Peyer's patch (tissue), 4 donors: ENCODE measurements at places on chromosomes 11 and 22.

GRCh38 chr11:33259869-33260268 lies 2.7 kb downstream of the HIPK3 start:
- DNase-seq: no peak

GRCh38 chr11:10979529-10979928 lies 121.7 kb upstream of the ZBED5 start:
- DNase-seq: no peak

- no peak for DNase-seq
Measured at GRCh38 chr11:109140426-109140825, 281.6 kb upstream of the C11orf87 start.

DNA sequence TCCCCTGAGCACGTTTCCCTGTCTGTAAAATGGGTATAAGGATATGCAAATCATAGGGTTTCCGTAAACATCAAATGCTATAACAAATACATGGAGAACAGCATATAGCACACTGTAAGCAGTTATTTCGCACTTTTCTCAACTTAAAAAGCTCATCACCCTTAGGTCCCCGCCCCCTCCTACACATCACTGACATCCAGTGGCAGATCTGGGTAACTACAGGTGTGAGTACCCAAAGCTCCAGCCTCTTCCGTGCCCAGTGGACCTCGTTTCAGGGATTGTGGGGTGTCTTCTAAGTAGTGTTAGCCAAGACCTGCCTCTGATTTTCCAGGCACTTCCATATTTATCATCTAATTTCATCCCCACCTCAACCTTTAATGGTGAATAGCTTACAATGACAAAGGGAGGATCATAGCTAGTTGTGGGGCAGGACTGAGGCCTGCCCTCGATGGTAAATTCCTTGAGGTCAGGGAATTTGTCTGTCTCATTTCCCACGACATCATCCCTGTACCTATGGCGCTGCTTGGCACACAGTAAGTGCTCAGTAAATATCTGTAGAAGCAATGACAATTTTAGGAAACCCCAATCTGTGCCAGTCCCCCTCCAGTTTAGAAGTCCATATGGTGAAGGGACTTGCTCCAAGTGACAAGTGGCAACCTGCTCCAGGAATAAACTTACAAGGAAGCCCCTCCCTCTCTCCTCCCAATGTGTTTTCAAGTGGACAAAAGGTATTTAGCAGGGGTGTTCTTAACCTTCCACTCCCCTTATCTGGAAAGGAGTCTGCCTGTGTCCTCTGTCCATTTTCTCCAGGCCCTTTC lies 340.5 kb downstream of the TENM4 start:
- no peak for DNase-seq

- no peak for DNase-seq
Measured at GRCh38 chr22:24325105-24325757, 54.6 kb downstream of the SPECC1L start.

GRCh38 chr11:129996113-129996870 lies 6.3 kb downstream of the PRDM10 start:
- DNase-seq: no peak

DNA sequence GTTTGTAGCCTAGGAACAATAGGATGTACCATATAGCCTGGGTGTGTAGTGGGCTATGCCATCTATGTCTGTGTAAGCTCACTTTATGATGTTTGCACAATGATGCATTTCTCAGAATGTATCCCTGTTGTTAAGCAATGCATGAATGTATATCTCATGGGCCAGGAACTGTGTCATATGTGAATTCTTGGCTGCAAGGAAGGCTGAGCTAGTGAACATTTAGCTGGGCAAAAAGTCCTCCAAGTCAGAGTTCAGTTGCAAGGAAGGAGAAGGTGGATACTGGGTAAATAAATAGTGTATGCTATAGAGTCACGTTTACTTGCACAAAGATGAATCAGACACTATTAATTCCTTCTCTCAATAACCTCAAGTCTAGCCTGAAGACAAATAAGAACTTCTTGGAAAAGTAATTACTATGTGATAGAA lies 136.1 kb downstream of the EHF start:
- no peak for DNase-seq

DNA sequence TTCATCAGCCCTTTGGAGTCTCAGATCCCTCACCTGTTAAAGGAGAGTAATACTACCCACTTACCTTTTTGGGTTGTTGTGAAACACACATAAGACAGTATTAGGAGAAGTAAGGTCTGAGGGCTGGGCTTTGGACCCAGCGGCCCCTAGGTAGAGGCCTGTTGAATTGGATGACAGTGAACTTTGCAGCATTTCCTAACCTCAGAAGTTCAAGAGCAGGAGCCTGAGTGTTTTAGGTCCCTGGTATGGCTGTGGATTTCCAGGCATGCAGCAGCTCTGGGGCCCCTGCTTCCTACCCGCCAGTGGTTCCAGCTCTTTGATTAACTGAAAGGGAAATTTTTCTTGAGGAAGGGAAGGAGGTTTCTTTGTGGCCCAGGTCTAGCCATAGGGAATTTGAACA lies 58.9 kb downstream of the TEAD1 start:
- no peak for DNase-seq

DNA sequence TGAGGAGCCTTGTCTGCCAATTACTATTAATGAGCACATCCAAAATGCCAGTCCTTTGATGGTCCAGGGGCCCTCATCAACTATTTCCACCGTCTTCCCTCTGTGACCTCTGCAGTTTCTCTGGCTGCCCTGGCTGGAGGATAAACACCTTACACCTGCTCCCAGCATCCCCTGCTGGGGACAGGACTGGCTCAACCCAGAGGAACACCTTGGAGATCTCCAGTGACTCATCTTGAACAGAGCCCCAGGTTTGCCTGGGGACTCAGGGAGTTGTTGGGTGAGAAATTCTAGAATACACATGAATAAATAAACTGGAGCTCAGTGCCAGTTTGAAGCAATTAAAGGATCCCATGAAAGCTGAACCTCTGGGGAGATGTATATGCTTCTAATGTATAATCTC lies 24.0 kb upstream of the ELF5 start:
- no peak for DNase-seq

GRCh38 chr11:32723332-32723731 lies 71.1 kb downstream of the CCDC73 start:
- no peak for DNase-seq

DNA sequence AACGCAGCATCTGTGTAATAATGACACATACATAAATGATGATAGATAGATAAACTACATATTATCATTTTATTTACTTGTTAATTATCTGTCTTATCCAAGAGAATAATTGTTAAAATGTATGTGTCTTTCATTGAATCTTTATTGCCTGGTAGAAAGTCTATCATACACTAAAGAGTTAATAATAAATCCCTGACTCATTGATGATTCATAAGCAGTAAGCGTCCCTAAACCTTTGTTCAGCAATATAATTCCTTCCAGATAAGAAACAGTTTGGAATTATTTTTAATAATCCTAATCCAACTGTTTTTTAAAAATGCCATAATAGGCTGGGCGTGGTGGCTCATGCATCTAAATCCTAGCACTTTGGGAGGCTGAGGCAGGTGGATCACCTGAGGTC lies 655.6 kb upstream of the CNTN5 start:
- DNase-seq: no peak

GRCh38 chr11:70570693-70571395 lies 172.5 kb downstream of the CTTN start:
- no peak for DNase-seq

GRCh38 chr11:111099028-111099713 lies 146.4 kb upstream of the POU2AF2 start:
- no peak for DNase-seq

DNA sequence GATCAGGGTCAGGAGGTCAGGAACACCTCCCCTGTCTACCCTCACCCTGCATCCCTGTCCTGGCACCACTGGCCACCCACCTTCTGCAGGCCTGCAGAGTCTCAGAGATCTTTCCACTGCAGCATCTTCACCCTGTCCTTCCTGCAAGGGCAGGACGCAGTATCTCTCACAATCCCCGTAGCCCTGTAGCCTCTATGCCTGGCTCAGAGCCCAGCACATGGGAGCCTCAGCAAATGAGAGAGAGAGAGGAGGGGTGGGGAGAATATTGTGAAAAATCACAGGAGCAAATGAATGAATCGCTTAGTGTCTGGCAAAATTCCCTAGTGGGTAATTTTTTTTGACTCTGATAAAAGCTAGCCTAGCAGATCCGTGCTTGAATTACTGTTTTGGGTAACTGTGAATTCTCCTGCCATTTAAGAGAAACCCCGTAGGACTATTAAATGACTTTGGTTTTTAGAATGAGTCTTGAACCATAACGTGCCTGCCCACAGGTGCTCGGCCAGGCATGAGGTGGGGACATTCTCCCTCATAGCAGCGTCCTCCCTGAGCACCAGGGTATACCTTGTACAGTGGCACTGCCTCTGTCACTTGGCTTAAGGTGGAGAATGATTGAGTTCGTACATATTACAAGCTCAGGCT lies 91.5 kb downstream of the MORC2 start:
- DNase-seq: no peak

GRCh38 chr22:37462983-37463382 lies 23.2 kb downstream of the MFNG start:
- DNase-seq: no peak

DNA sequence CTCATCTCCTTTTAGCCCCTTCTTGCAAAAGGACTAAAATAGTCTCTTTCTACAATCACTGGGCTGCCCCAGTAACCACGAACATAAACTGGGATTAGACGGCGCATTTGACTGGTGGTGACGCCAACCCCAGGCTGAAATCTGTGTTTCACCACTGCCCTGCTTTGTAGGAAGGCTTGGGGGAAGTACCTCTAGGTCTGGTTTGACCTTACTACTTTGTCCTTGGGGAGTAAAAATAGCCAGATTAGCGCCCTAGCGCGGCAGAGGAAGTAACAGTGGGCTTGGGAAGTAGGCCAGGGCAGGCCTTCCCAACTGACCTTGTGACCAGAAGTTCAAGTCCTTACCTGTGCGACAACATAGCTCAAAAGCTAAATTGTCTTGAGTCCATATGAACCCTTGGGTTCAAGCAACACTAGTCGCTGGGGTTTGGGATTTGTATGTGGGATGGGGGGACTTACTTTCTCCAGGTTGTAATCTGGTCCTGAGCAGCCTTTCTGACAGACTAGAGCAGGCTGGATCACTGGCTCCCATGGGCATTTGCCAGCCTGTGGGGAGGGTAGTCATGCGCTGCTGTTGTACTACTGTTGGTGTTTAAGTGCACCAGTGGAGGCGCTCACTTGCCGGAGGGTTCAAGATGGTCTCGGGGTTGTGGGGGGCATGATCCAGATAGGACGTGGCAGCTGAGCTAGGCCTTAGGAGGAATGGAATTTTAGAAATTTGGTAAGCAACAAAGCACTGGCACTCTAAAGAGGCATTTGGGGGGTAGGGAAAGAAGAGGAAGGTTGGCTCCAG lies 953 bp upstream of the PACS1 start:
- no peak for DNase-seq

- no peak for DNase-seq
Measured at GRCh38 chr11:25449091-25449490, 882.8 kb upstream of the ANO3 start.

DNA sequence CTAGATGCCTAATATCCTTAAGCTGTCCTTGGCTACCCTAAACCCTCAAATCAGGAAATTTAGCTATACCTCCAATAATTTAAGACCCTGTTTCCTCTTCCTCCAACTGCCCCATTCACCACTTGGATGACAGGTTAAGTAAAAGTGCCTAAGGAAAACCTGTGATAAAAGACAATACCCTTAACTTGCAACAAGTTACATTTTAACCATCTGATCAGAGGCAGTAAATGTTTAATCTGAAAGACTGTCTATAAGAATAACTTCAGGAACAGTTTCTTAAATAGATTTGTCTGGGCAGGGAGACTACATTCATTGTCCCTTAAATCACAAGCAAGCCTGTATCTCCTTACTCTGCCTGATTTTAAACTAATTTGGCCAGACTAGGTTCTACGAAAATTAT lies 129.1 kb downstream of the APOL5 start:
- no peak for DNase-seq

DNA sequence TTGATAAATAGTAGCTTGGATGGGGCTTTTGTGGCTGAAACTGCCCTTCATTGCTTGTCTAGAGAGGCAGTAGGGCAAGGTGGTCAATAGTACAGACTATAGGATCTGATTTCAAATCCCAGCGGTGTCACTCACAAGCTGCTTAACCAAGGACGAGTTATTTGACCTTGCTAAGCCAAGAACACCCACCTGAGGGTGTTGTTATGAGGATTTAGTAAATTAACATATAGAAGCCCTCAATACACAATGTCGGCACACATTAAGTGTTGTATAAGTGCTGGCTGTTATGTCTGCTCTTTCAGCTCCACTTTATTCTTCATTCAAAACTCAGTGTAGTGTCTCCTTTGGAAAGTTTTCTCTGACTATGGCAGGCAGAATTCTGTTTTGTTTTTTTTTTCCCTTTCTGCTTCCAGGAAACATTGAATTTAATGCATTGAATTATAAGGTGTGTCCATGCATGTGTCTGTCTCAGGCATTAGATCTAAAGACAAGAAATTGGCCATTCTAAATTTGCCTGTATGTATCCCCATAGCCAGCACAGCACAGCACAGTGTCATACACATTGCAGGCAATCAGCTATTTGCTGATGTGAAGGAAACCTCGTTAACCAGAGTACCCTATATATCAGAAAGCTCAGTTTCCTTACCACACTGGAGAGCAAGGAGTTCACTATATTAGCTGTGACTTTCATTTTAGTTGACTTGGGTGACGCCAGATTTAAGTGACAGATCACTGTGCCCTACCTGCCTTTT lies 212.1 kb downstream of the NELL1 start:
- no peak for DNase-seq

GRCh38 chr11:64120951-64121569 lies 44.9 kb downstream of the MACROD1 start:
- DNase-seq: no peak

GRCh38 chr11:75283391-75283931 lies 42.9 kb downstream of the TPBGL start:
- DNase-seq: no peak

DNA sequence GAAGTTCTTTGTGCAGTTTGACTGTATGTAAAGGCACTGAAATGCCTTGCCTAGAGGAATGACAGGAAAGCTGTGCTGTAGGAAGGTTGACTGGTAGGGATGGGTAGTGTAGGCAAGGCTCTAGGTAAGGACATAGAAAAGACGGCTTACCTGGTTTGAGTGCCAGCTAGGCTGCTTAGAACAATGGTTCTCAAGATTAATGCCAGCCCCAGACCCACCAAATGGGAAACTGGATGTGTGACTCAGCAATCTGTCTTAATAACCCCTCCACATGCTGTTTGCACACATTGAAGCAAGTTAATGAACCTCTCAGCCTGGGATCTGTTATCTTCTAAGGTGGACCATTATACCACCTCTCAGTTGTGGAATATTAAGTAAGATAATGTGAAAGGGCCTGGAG lies 3.7 kb downstream of the RPS3 start:
- DNase-seq: no peak
